ENCODE measurements at places on chromosomes 7 and 10. TPM values are rescaled to one million over a fixed set of nuclear protein-coding genes. Genes with fewer than 3 reads are reported as not detected.

DNA sequence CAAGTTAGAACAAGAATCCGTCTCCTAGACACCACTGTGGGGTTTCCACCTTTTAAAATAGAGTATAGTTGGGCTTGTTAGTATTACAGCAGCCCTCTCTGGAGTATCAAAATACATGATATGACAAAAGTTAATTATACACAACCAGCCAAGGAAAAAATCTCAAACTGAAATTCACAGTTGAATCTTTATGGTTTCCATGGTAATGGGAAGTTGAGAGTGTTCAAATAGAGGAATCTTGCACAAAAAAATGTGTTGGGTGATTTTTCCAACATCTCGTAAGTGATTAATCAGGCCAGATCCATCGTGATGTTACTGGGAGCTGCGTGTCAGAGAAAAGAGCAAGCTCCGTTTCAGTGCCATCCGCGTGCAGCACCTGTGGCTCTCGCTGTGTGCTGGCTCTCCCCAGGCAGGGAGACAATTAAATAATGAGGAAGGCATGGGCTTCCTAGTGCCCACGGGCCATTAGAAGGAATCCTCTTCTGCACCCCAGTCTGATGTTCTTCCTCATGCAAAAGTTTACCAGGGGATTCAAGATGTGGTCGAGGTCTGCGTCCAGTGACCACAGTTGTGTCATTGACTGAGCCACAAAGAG, 41.1 kb upstream of the ADARB2 start:
- no peak for DNase-seq

- DNase-seq: peak; percentile 63
These were observed 41.9 kb upstream of the PSMG3 start for GRCh38 chr7:1611708-1612241.

DNA sequence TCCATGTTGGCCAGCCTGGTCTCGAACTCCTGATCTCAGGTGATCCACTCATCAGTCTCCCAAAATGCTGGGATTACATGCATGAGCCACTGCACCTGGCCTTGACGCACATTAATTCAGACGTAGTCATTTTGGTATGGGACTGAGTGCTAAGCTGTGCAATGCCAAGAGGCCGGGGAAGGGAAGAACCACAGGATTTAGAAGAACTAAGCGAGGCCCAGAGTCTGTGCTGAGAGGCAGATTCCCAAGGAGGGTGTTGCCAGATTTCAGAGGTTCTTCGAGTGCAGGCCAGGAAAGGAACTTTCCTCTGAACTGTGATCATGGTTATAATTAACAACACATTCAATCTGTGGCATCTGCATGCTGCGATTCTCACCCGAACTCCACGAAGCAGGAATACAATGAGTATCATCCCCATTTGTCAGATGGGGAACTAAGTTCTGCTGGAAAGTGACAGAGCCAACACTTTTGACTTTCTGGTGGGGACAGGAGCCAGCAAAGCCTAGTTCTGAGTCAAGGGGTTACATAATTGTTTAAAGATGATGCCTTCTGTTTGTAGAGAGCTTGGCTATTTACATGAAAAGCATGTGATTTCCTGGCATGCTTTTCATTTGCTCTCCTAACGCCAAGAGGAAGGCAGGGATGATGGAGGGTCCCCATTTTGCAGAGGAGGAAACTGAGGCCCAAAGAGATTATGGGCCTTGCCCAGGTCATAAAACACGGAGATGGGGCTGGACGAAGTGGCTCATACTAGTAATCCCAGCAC, 6.2 kb upstream of the ZAN start:
- no peak for DNase-seq

GRCh38 chr10:117805139-117805538, 241.6 kb downstream of the RAB11FIP2 start:
- no peak for DNase-seq

CXCL12 gene
- not detected for total RNA-seq

WNT16 gene
- 0.06 TPM for total RNA-seq

RP9 gene
- 31.0 TPM for total RNA-seq

PNLIP gene
- total RNA-seq: not detected

Data from SJCRH30 (cell line).